ENCODE measurements at places on chromosomes 7 and 10.

- no peak for DNase-seq
These were observed 34.9 kb upstream of the TLL2 start for GRCh38 chr10:96548589-96548988.

GRCh38 chr7:96781919-96782318 lies 72.3 kb upstream of the SEM1 start:
- DNase-seq: no peak

DNA sequence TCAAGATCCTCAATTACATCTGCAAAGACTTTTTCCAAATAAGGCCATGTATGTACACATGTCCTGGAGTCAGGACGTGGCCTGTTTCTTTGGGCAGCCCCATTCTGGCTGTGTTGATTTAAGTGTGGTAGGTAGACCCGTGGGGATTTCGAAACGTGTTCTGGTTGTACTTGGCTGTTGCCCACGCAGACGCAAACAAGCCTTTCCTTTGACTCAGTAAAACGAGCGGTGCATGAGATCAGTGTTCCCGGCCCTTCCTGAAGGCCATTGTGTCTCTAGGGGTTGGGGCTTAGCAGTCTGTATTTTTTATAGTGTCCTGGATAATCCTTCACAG lies 64.8 kb upstream of the DNAJB6 start:
- DNase-seq: peak; percentile 86

DNA sequence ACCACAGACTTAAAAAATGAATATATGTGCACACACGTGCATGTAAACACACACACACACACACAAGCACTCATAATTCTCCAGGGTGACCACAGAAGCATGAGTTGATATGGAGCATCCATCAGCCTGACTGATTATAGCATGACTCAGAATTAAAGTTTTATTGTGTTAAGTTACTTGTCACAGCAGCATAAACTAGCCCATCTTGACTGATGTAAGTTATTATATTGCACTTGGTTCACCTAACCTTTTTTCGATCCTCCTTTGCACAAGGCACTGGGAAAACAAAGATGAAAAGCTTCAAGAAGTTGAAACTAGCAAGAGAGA lies 18.8 kb upstream of the SLC35G1 start:
- DNase-seq: no peak

- DNase-seq: peak; percentile 12
These were observed 80.2 kb downstream of the PALS2 start for GRCh38 chr7:24653316-24654085.

GRCh38 chr7:44315301-44315903 lies 10.0 kb downstream of the CAMK2B start:
- no peak for DNase-seq

- no peak for DNase-seq
These were observed 438.5 kb downstream of the GRID1 start for GRCh38 chr10:85927952-85928665.

DNA sequence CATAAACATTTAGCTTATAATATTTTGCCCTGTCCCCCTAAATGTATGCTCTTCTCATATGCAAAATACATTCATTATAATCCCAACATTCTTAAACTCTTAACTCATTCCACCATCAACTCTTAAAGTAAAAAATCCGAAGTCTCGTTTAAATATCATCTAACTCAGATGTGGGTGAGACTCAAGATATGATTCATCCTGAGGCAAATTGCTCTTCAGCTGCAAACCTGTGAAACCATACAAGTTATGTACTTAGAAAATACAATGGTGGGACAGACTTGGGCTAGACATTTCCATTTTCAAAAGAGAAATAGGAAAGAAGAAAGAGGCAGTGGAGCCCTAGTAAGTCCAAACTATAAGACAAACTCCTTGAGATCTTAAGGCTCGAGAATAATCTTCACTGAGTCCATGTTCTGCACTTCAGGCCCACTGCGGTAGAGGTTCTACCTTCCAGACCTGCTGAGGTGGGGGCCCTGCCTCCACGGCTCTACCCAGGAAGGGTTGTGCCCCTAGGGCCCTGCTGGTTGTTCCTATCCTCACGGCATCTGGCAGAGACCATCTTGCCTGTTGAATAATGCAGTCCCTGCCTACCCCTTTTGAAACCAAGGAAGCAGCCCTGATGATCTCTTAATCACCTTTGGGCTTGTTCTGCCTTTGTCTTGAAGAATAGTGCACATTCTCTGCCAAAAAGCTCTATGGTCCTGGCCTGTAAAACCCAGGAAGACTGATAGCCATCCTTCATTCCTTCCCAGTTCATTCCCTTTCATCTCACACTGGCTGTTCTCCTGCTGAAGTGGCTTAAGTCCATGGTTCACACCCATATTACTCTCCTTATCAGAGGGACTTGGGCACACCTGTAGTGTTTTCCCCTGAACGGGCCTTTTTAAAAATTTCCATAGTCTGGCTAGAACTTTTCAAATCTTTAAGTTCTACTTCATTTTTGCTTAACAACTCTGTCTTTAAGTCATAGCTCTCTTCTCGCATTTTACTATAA lies 37.3 kb downstream of the INPP5F start:
- DNase-seq: no peak

- DNase-seq: no peak
These were observed 77.7 kb upstream of the DIP2C start for GRCh38 chr10:767211-767610.

- peak; percentile 26 for DNase-seq
These were observed 110.3 kb upstream of the ARID5B start for GRCh38 chr10:61791216-61791615.

- DNase-seq: no peak
These were observed 34.5 kb upstream of the EGR2 start for GRCh38 chr10:62850646-62851045.

DNA sequence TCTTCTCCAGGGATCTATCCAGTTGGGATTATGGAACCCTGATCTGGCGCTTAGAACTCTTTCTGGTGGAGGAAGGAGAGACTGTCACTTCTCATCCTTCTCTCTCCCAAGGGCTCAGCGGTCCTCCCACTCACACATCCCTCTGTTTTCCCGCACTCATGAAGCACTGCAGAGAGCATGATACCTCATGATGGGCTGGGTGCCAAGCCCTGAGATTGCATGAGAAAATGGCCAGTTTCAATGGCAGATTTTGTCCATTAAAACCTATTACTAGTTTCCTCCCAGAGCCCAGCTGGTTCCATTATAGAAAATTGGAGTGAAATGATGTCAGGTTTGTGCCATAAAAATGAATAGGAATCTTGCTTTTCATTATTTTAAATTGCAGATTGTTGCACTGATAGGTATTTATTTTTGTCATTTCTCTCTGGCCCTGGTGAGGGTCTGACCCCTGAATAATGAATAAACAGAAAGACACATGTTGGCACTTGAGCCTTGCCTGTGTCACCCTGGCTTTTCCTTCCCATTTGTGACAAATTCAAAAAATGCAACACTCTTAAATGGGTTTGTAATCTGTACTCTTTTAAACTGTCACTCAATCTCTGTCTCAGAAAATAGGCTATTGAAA lies 1151.1 kb downstream of the TYW1 start:
- DNase-seq: no peak

DNA sequence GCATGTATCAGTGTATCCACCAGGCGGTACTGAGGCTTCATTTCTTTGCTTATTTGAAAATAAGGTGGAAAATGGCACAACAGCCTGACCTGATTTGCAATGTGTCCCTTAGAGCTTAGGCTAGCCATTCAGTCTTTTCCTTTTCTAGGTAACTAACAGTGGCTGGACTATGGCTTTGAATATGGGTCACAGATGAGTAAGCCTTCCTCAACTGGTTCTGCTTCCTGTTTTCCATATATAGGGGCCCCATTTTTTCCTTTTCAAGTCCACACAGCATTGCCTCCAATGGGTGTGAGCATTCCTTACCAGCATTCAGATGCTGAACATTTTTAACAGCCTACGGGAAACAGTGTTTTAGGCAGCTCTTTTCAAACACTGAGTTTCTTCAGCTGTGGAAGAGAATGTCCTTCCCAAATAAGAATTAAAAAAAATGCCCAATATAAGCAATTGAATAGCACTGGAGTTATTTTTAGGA lies 3.9 kb upstream of the ITGB1 start:
- peak; percentile 58 for DNase-seq
